Activated CD4-positive, alpha-beta T cell treated with anti-CD3 and anti-CD28 coated beads, Interleukin-2, amount 10 ng/mL, durations not matched to agents 7 days and 5 days (primary cell): ENCODE measurements at places on chromosomes 12 and 14. TPM values are rescaled to one million over a fixed set of nuclear protein-coding genes. Genes with fewer than 3 reads are reported as not detected.

DNA sequence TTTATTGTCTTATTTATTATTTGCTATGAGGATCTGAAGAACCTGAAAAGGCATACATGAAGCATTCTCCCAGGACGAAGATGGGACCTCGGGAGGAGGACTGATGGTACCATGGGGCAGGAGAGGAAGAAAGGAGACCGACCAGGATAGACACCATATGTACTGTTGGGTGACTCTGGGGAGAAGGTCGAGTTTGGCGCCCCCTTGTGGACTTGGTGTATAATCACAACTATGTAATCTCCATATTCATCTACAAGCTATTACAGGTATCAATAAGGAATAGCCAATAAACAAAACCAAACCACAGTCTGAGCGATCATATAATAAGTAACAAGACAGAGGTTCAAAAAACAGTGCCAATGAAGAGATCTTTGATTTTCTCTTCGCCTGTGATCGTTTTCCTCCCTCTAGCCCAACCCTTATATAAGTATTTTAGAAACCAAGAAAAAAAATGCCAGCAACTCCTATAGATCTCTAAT is 139.1 kb downstream of the SPTSSA start:
- peak; percentile 82 for DNase-seq
- H3K36me3 ChIP-seq = no peaks in the 10 kb centered on the region
- H3K4me1 ChIP-seq = no peaks in the 10 kb centered on the region
- peaks cover 8% of the 10 kb centered on the region for H3K27me3 ChIP-seq

Gene GPR33
- total RNA-seq = not detected

GRCh38 chr12:70643939-70644338 is 6.7 kb upstream of the PTPRB start:
- H3K36me3 ChIP-seq = no peaks in the 10 kb centered on the region
- H3K4me3 ChIP-seq = no peak overlapping the region
- H3K4me1 ChIP-seq = peaks cover 6% of the 10 kb centered on the region
- no peak for DNase-seq
- peaks cover 17% of the 10 kb centered on the region for H3K27me3 ChIP-seq
- H3K27ac ChIP-seq = no peak overlapping the region

DNA sequence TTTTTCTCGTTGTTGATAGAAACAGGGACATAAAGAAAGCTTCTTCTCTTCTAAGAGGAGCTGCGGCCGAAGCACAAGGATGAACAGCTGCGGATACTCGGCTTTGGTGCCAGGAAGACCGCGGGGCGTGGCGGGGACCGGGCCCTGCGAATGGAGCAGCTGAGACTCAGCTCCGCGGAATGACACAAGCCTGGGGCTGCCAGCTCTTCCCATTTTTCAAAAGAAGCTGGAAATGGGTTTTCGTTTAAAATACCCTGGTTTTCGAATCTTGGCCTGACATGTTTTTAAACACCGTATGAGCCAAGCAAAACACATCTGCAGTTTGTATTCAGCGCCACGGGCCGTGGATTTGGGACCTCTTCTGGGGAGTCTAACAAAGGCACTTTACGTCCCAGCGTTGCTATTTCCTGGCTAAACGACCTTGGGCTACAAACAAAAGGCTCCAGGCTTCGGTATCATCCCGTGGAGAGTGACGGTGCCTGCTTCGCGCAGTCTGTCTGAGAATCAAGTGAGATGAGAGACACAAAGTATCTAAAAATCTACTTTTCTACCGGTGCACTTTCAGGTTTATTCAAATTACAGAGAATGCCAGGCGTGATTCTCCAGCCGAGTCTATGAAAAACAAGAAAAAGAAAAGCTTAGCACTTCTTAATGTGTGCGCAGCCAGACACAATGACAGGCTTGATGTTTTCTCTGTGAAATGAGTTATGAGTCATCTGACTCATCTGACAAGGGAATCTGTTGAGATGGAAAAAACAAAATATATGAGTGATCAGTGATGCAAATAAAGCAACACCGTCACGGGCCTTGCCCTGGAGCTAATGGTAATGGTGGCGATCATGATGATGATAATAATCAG is 114.0 kb upstream of the TMEM132D start:
- H3K36me3 ChIP-seq = no peaks in the 10 kb centered on the region
- DNase-seq = no peak
- no peak overlapping the region for H3K27ac ChIP-seq
- no peaks in the 10 kb centered on the region for H3K27me3 ChIP-seq
- no peaks in the 10 kb centered on the region for H3K4me1 ChIP-seq

- no peak overlapping the region for H3K4me3 ChIP-seq
- H3K36me3 ChIP-seq = no peaks in the 10 kb centered on the region
- no peak for DNase-seq
- no peak overlapping the region for H3K27ac ChIP-seq
- no peaks in the 10 kb centered on the region for H3K4me1 ChIP-seq
- no peaks in the 10 kb centered on the region for H3K27me3 ChIP-seq
These were observed 180.0 kb downstream of the NPAS3 start for GRCh38 chr14:33118668-33119067.

DNA sequence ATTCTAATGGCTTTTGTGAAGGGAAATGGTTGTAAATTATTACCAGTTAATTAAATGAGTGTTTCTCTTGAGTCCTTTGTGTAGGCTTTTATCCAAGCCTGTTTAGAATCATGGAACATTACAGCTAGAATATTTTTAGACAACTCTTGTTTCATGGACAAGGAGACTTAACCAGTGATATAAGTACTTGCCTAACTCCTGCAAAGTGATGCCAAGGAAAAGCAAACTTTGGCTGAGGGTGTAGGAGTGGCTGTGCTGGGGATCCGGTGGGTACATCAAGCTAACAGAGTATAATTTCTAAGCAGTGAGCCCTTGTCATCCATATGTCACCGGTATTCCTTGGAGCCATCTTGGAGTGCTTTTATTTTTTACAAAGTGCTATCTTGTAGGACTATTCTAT is 61.5 kb downstream of the PRKCH start:
- DNase-seq = no peak
- no peak overlapping the region for H3K4me3 ChIP-seq
- no peak overlapping the region for H3K27ac ChIP-seq
- no peaks in the 10 kb centered on the region for H3K27me3 ChIP-seq

DNA sequence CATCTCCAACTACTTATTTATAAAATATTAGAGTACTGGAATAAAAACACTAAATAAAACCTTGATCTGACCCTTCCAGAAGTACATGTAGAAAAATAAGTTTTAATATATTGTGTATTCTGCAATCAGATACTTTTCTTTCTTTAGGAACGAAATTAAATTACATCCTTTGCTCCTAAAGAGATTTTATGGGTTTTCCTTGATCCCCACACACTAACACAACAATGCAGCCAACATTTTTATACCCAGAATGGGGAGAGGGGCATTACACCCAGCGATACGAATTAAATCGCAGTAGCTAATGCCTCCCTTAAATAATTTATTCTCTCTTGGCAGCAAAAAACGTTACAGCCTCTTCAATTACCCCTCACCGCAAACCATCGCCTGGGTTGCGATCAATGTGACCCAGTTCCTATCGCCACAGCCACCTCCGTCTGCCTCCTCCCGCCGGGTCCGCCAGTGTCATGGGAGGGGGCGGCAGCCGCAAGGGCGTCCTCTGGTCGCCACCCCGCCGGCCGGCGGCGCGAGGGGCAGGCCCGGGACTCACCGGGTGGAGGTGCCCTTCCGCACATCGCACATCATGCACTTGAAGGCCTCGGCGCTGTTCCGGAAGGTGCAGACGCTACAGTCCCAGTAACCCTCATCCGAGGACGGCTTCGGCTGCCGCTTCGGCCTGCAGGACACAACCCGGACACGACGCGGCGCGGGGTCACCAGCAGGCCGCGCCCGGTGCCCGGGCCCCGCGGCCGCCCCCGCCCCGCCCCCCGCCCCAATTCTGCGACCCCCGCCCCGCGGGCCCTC is 796 bp downstream of the YAF2 start:
- H3K27me3 ChIP-seq = no peaks in the 10 kb centered on the region
- peak overlapping the region; percentile 90 for H3K27ac ChIP-seq
- DNase-seq = peak; percentile 74
- peaks cover 54% of the 10 kb centered on the region for H3K4me1 ChIP-seq
- peak overlapping the region; percentile 87 for H3K4me3 ChIP-seq

DNA sequence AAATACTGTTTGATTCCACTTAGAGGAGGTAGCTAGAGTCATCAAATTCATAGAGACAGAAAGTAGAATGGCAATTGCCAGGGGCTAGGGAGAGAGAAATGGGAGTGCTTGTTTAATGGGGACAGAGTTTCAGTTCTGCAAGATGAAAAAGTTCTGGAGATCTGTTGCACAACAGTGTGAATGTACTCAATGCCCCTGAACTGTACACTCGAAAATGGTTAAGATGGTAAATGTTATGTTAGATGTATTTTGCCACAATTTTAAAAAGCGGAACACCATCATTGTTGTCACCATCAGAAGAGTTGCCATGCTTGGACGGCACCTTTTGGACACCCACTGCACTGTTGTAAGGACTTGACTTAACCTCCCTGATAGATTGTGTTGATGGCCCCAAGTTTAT is 106.9 kb downstream of the SCARB1 start:
- H3K4me1 ChIP-seq = peaks cover 13% of the 10 kb centered on the region
- H3K27me3 ChIP-seq = peaks cover 14% of the 10 kb centered on the region
- no peak overlapping the region for H3K4me3 ChIP-seq
- H3K36me3 ChIP-seq = peaks cover 2% of the 10 kb centered on the region
- no peak overlapping the region for H3K27ac ChIP-seq
- DNase-seq = no peak

GRCh38 chr14:69487226-69487625 is 2.7 kb downstream of the PLEKHD1 start:
- H3K27me3 ChIP-seq = peaks cover 58% of the 10 kb centered on the region
- H3K4me3 ChIP-seq = no peak overlapping the region
- H3K36me3 ChIP-seq = no peaks in the 10 kb centered on the region
- no peak for DNase-seq
- no peaks in the 10 kb centered on the region for H3K4me1 ChIP-seq

- H3K27me3 ChIP-seq = peaks cover 2% of the 10 kb centered on the region
- no peak for DNase-seq
- no peaks in the 10 kb centered on the region for H3K36me3 ChIP-seq
- no peaks in the 10 kb centered on the region for H3K4me1 ChIP-seq
These were observed 89.1 kb downstream of the LRRK2 start for GRCh38 chr12:40313928-40314327.

Gene AJUBA
- 1.4 TPM for total RNA-seq

DNA sequence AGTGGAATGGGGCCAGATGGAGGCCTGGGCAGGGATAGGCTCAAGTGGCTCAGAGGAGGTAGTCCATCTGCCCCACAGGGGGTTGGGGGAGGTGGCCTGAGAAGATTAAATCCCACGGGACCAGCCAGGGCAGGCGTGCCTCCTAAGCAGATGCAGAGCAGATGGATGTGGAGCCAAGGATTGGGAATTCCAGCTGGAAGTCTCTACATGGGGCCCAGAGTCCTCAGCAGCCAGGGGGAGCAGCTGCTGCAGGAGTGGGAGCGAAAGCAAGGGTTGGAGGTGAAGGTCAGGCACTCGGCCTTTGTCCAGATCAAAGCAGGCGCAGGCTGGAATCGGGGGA is 42.4 kb upstream of the VRK1 start:
- H3K4me1 ChIP-seq = no peaks in the 10 kb centered on the region
- no peak overlapping the region for H3K4me3 ChIP-seq
- H3K27ac ChIP-seq = no peak overlapping the region
- DNase-seq = no peak

Gene PPTC7
- total RNA-seq = 29.2 TPM
